ENCODE measurements at places on chromosomes 13 and 19.

- DNase-seq = no peak
These were observed 7.4 kb upstream of the FCGBP start for GRCh38 chr19:39941615-39942365.

DNA sequence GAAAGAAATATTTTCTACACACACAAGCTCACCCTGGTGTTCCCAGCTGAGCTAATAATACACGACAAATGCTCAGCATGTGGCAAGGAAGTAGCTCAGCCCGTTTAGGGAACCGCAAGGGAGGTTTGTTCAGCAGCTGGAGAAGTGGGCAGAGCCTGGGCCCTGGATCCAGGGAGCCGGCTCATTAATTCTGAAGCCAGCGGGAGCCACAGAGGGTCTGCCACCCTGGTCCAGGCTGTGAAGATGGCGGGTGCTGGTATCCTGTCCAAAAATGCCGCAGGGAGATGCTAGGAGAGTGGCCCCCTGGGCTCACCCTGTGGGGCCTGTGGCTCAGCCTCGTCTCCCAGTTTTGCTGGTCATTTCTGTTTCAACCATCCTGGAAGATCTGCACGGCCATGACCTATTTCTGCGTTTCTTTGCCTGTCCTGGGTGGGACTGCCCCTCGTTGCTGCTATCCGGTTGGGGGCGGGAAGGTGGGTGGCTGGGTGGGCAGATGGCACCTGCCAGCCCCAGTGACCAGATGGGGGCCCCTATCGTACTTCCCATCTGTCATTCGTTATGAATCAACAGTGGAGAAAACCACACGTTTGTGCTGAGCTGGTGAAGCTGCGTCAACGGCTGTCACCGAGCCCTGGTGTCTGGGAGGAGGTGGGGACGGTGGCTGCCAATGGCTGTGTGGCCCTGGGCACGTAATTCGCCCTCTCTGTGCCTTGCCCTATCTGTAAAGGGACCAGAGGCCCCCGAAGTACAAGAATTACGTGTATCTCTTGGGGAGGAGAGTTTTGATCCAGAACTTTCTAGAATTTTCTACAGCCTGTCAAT lies 2.7 kb upstream of the GNA15 start:
- DNase-seq = no peak

DNA sequence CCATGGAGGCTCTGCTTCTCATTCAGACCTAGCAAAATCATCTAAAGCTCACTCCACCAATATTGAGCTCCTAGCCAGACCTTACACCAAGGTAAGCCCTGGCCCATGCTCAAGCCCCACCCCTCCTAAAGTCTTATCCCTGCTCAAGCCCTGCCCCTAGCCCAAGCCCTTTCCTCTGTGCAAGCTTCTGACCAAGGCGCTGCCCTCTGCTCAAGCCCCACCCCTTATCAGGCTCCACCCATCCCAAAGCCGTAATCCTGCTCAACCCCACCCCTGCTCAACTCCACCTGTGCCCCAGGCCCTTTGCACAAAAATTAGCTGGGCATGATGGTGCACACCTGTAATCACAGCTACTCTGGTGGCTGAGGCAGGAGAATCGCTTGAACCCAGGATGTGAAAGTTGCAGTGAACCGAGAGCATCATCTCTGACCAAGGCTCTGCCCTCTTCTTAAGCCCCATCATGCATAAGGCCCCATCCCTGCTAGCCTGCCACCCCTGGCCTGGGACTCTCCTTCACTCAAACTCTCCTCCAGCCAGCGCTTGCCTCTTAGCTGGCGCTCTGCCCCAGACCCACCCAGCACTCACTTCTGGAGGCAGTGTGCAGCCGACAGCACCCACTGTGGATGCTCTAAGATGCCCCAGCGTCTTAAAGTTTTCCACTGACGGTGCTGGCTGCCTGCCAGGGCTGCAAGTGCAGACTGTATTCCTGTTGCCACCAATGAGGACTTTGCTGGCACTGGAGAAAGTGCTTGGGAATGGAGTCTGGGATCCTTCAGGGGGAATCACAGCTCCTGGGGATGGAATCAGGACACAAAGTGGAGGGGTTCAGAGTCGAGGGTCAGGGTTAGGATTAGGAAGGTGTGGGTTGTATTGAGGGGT lies 16.5 kb downstream of the KLK4 start:
- no peak for DNase-seq

DNA sequence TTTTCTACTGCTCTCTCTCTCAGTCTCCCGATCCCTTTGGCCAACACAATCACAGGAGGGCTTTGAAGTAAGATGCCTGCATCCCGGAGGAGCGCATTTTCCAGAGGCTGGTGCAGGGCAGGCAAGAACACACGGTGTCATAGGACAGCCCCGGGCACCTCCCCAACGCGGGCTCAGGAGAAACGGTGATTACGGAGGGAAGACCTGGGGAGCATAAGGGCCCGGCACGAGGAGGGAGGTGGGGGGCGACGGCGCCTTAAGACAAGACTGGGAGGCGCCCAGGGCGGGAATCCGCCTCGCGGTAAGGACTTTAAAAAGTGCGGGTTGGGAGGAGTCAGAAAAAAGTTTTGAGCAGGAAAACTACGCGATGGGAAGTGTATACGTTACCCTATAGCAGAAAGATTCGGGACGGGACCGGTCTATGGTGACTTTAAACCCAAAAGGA lies 18.7 kb upstream of the ZNF888 start:
- peak; percentile 4 for DNase-seq

GRCh38 chr13:66375756-66376155 lies 854.4 kb downstream of the PCDH9 start:
- DNase-seq = no peak

GRCh38 chr13:30877335-30877734 lies 28.7 kb upstream of the MEDAG start:
- no peak for DNase-seq

GRCh38 chr19:4326837-4327251 lies 11.8 kb downstream of the STAP2 start:
- no peak for DNase-seq

GRCh38 chr13:91406619-91407018 lies 8.2 kb downstream of the GPC5 start:
- no peak for DNase-seq
